ENCODE measurements at places on chromosomes 3 and 15. TPM values are rescaled to one million over a fixed set of nuclear protein-coding genes. Genes with fewer than 3 reads are reported as not detected.

DNA sequence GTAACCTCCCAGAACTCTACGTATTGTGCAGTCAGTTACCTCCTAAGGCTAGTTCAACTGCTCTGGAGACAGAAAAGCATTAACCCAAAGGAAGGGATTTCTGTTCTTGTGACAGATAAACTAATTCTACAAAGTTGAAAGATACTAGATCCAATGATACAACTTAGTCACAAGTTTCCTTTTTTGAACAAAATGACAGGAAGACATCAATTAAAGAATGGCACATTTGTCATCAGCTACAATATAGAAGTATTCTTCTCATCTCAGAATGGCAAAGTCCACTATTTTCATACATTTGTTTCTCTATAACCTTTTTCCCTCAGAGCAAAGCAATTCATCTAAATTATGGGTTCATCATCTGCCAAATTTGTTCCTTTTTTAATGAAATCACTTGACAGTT is 43.7 kb downstream of the ISL2 start:
- DNase-seq = no peak

DNA sequence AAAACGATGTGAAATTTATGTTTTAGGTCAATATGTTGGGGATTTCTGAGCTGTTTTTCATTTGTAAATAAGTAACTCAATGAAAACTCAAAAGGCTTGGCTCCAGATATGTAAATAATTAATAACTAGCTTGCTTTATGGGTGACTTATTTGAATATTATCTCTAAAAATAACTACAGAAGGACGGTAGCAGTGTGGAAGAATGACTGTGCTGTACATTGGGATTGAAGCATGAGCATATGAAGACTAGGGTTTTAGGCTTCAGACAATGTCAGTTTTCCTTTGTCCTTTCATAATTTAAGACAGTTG is 343.9 kb downstream of the GRM7 start:
- peak; percentile 62 for DNase-seq

- no peak for DNase-seq
Observed at GRCh38 chr3:127547761-127548605, 42.5 kb downstream of the TPRA1 start.

- DNase-seq = no peak
Observed at GRCh38 chr15:96416218-96416933, 85.9 kb downstream of the NR2F2 start.

DNA sequence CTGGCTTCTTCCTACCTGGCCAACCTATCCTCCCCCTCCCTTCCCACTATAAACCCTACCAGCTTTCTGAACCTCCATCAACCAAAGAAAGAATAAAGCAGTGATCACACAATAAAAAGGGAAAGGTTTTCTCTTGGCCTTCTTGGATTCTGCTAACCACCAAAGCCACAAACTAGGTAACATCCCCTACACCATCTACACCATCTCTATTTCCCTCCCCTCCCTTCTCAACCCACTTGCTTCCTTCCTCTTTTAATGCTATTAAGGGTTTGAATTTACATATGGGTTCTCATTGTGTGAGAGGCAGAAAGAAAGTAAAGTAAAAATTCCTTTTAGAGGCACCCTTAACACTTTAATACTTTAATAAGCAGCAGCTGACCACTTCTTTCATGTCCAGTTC is 25.8 kb upstream of the RSL24D1 start:
- DNase-seq = no peak

DNA sequence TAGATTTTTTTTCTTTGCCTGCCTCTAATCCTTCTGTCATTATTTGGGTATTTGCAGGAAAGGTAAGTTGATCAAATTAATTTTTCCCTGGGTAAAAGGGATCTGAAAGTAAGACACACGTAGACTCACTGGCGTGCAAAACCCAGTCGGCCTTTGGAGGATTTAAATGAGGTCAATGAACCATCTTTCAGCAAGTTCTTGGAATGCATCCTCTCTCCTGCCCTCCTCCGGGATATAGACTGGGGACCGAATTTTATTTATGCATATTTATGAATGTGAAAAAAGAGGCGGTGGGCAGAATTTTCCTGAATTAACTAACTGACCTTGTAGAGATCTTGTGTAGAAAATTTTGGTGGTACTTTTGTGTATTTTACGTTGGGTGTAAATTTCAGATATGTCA is 2.2 kb downstream of the CADM2 start:
- DNase-seq = no peak

- no peak for DNase-seq
Observed at GRCh38 chr3:48662753-48663488, at the start of gene CELSR3. CELSR3 (minus strand) TSS chr3:48662886; CDS start chr3:48662634, 252 bp downstream.

GRCh38 chr15:42419369-42419768 is 60.1 kb downstream of the CAPN3 start:
- DNase-seq = no peak

CILP gene
- not detected for total RNA-seq

SLC28A2 gene
- total RNA-seq = not detected

ATG3 gene
- 53.2 TPM for total RNA-seq

NPRL2 gene
- total RNA-seq = 24.6 TPM

CHRM5 gene
- total RNA-seq = not detected

RETNLB gene
- total RNA-seq = not detected

SLC15A2 gene
- 0.40 TPM for total RNA-seq
